Right lobe of liver (tissue), 6 donors: ENCODE measurements at places on chromosomes 4 and X.

DNA sequence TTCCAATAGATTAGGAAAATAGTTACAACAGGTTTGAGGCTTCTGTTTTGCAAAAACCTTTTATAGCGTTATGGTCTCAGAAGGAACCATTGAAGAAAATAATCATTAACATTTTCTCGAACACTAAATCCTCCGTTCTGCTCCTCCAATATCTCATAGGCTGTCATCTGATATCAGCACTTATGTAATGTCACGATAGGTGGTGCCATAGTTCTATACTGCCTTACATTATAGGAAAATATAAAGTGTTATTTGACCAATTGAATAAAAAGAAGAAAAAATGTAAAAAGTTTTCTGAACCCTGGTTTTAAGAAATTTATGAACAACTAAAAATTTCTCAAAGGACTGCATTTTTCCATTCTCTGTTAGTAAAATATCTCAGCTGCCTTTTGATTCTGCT, 291.4 kb downstream of the RPA4 start:
- DNase-seq = no peak

- no peak for DNase-seq
These were observed 20.1 kb downstream of the TMEM255A start for GRCh38 chrX:120291211-120291610.

DNA sequence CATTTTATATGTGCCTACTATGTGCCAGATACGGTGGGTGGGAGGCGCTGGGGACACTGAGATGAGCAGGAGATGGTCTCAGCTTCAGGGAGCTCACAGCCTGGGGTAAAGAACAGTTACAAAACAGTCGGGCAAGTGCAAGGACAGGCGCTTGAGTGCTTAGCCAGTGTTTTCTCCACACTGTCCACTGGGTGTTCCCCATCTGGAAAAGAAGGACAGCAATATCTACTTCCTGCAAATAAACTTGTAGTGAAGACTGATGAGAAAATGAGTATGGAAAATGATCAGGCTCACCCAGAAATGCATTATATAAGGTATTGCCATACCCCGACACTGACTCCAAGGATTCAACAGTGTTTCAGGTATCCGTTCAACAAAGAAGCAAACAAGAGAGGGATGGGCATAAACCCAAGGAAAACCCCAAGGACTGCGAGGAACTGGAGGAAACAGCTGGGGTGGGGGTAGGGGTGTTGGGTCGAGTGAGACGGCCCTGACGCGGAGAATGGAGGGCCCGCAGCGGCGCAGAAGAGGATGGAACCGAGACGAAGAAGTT, 835 bp downstream of the TMEM185A start:
- DNase-seq = no peak

DNA sequence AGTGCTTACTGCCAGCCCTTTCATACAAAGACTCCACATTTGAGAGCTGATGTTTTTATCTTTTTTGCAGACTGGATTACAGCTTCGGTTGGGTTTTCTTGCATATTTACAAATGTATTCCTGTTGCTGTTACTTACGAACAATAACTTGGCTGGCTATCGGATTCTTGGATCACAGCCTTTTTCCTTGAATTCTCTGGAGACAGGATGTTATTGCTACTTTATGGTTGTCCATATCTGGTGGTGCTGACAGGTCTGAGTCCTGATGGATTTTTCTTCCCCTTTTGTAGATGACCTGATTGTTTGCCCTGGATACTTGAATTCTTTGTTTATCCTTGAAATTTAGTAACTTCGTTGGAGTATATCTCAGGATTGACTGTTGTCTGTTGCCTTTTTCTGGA, 77.7 kb downstream of the PDK3 start:
- DNase-seq = no peak

- no peak for DNase-seq
These were observed 1.8 kb downstream of the EPHA5 start for GRCh38 chr4:65668201-65669089.

DNA sequence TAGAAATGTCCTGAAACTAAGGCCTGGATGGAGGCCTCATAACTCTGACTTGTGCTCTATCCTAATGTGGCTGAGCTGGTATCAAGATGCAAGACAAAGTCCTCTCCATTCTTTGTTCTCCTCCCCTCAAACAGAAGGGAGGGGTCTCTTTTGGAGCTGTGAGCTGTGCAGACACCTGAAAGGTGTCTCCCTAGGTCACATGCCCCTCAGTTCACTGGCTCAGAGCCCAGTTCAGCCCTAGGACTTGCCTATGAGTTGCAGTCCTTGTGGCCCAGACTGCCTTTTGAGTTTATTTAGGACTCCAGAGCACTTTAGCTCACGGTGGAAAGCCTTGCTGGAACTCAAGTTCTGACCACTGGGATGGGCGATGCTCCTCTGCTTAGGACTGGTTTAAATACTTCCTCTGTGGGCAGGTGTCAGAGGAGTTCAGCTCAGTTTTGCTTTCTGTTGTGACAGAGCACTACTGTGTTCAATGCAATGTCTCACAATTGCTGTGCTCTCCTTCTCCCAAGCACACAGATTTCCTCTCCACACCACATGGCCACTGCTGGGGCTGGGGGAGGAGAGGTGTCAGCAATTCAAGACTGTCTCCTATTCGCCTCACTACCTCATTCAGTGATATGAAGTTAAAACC, 84.8 kb upstream of the ZNF827 start:
- DNase-seq = no peak

GRCh38 chr4:54032558-54033135, 31.8 kb downstream of the CHIC2 start:
- DNase-seq = no peak
